ENCODE measurements at places on chromosomes 2 and 18.

GRCh38 chr2:105593221-105593967 is 151.3 kb upstream of the NCK2 start:
- no peak for DNase-seq

DNA sequence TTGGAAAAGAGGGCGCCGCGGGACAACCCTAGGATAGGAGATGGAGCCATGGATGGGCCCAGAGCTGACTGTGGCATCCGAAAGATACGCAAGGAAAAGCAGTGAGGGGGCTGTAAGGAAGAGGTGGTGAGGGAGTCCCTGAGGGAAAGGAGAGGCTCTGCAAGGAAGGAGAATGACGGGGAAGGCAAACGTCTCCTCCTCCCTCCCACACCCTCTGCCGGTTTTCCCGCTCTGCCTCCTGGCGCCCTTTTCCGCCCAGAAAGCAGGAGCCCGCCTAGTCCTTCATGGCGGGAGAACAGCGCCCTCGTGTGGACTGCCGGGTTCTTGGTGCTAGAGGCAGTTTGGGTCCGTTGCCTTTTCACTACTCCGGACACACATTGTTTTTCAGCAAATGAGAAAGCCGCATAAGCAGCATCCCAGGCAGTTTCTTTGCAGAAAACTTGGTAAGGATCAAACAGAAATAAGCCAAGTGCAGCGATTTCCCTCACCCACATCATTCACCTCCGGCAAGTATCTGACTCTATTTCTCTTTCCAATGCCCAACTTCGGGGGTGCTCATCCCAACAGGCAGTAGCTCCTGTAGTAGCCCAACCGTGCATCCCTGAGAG is 200.4 kb downstream of the INO80D start:
- peak; percentile 10 for DNase-seq

DNA sequence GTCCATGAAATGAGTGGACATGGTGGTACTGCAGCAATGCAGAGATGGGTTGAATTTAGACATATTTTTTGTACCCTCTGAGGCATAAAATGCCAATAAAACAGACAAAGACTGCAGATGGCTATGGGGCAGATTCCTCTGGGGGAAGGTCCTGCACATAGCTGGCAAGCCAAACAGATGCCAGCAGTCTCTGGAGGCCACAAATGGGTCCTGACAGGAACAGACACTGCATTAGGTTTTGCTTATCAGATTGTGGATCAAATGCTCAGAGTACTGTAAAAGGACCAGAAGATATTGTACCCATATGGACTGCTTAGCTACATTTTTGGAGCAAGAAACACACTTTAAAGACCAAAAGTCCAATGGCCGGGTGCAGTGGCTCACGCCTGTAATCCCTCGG is 40.9 kb upstream of the ORC2 start:
- no peak for DNase-seq

GRCh38 chr18:66325251-66325650 is 278.6 kb downstream of the CDH19 start:
- DNase-seq = no peak

- DNase-seq = no peak
These were observed 84.3 kb downstream of the RPRM start for GRCh38 chr2:153394247-153394646.

DNA sequence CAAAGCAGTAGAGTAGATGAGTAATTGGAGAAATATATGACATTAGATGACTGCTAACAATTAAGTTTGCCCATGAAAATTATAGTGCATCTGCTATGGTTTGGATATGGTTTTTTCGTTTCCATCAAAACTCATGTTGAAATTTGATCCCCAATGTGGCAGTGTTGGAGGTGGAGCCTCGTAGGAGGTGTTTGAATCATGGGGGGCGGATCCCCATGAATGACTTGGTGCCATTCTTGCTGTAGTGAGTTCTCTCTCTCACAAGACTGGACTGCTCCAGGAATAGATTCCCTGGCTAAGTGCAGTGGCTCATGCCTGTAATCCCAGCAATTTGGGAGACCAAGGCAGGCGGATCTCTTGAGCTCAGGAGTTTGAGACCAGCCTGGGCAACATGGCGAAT is 9.7 kb upstream of the CUL3 start:
- no peak for DNase-seq

DNA sequence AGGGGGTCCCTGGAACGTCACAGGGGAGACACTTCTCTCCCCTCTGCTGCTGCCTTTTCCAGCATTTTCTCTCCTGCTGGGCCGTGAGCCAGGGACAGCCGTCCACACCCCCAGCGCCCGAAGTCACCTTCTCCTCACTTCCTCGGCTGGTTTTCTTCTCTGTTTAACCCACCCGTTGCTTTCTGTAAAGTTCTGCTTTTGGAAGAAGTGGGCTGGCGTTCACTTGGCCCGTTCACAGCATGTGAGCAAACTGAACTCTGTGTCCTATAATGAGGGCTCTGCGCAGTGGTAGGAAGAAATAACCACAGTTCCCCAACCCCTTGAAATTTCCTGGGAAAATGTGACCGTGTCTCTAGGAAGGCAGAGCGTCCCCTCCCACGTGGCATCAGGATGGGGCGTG is 187.0 kb upstream of the HDAC4 start:
- no peak for DNase-seq

DNA sequence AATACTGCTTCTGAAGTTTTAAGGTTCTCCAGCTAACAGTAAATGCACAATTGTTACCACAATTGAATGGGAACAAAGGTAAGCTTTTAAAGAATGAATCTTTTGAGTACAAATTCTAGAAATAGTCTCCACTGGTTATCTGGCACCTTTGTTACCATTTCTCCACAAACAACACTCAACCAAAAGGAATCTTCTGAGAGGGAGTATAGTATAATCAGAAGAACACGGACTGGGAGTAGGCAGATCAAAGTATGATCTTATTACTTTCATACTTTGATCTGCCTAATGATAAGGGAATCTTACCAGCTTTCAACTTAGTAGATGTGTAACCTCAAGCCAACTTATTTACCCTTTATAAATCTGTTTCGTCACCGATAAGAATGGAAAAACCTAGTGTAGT is 1.4 kb downstream of the CEP76 start:
- no peak for DNase-seq

- DNase-seq = no peak
These were observed 206.9 kb downstream of the FBXO15 start for GRCh38 chr18:73940721-73941120.

DNA sequence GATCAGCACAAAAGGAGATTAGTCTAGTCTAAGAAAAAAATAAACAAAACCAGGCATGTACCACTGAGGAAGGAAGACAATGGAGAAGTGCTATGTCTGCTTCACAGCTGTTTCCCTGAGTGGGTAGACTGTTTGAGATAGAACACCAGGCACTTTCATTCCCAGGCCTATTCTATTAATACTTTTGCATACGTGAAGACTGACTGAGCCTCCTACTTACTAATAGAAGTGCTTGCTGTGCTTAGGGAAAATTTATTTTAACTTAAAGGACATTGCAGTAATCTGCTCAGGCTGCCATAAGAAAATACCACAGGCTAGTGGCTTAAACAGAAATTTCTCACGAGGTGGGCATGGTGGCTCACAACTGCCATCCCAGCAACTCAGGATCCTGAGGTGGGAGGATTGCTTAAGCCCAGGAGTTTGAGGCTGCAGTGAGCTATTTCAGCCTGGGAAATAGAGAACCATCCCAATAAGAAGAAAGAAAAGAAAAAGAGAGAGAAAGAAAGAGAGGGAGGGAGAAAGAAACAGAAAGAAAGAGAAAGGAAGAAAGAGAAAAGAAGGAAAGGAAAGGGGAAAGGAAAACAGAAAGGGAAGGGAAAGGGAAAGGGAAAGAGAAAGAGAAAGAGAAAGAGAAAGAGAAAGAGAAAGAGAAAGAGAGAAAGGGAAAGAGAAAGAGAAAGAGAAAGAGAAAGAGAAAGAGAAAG is 33.0 kb downstream of the CMPK2 start:
- DNase-seq = no peak

- DNase-seq = no peak
These were observed 166.7 kb downstream of the MEIS1 start for GRCh38 chr2:66601624-66602023.

DNA sequence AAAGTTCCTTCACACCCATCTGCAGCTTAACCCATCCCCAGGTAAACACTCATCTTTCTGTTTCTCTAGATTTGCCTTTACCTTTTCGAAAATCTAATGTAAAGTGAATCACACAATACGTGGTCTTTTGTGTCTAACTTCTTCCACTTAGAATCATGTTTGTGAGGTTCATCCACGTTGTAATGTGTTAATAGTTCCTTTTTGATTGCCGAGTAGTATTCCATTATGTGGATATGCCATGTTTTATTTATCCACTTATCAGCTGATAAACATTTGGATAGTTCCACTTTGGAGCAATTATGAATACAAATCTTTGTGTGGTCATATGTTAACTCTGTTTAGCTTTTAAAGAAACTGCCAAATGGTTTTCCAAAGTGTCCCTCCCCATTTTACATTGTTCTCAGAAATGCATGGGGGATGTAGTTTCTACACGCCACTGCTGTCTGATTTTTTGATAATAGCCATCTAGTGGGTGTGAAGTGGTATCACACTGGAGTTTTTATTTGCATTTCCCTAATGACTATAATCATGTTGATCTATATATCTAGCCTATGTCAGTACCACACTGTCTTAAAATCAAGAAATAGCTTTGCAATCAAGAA is 22.3 kb downstream of the PECR start:
- DNase-seq = no peak

GRCh38 chr2:205686056-205686782 is 3.9 kb downstream of the NRP2 start:
- DNase-seq = no peak

- DNase-seq = no peak
These were observed 44.4 kb upstream of the NRP2 start for GRCh38 chr2:205637779-205638503.

- DNase-seq = no peak
These were observed 7.4 kb upstream of the RMC1 start for GRCh38 chr18:23495723-23496440.

DNA sequence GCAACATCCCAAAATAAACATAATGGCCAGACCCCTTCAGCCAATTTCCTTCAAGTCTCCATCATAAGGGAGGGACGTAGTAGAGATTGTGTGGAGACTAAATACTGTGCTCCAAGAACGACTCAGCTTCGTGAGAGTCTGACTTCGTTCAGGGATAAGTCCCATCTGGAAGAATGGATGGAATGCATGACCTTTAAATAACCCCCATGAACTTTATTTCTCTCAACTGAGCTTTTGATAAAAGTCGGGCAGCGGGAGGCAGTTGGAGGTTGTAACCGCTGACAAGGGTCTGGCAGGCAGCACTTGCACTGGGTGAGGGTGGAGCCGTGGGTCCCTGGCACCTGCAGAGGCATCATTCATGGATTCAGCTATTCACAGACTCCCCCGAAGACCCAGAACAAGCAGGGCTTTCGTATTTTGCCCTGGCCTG is 115.9 kb downstream of the ZFP36L2 start:
- DNase-seq = no peak

- DNase-seq = no peak
These were observed 106.0 kb upstream of the RAB12 start for GRCh38 chr18:8503248-8503647.

GRCh38 chr18:35971661-35972196 is 750 bp upstream of the RMP24 start:
- no peak for DNase-seq

DNA sequence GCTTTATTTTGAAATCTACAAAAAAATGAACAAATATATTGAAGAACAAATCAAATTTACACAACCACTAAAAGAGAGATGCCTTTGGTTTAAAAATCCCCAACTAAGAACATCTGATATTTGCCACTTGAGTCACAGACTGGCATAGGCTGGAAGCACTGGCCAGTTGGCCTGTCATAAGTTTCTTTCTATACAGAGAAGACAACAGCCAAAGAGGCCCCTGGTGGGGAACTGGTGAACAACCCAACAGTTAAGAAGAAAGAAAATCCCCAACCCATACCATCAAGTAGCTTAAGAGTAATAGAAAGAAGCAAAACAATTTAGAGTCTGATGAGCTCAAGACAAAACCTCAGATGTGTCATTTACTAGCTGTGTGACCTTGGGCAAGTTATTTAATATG is 45.5 kb downstream of the OSR1 start:
- DNase-seq = no peak

- no peak for DNase-seq
These were observed 9.8 kb upstream of the DNAJC27 start for GRCh38 chr2:24981411-24982136.

DNA sequence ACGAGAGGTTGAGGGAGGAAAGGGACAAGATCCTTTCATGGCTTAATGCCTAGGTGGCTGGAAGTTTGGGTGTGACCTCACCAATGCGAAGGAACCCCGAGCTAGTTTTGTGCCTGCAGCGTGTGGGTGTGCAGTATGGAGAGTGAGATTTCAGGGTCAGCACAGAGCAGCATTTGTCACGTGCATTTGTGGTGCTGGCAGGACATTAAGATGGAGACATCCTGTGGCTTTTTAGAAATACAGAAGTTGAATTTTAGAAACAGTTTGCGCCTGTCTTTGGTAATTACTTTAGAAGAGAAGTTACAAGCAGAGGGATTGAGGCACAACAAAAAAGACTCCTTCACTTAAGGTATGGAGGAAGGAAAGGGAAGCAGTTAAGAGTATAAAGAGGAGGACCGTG is 258.2 kb upstream of the THUMPD2 start:
- DNase-seq = no peak

GRCh38 chr2:6493266-6493665 is 372.4 kb downstream of the CMPK2 start:
- no peak for DNase-seq

DNA sequence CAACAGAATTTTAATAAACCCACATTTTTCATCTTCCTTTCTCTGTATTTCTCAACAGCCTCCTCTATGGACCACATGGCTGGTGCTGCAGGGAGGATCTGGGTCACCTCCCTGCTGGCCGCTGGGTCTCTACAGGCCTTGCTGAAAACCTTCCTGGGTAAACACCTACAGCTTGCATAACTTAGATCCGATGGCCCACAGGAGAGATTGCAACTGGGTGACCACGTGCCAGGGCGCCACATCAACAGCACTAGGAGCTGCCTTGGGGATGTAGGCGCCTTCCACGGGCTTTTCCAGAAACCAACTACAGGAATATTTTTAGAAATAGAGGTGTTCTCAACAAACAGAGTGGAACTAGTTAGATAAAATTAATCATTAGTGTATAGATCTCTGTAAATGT is 19.4 kb downstream of the TMEM18 start:
- DNase-seq = no peak

GRCh38 chr2:216920937-216921456 is 61.1 kb upstream of the TNP1 start:
- no peak for DNase-seq

- no peak for DNase-seq
These were observed 47.0 kb downstream of the ARMC9 start for GRCh38 chr2:231245249-231246094.

- no peak for DNase-seq
These were observed 57.4 kb upstream of the GLI2 start for GRCh38 chr2:120678251-120678650.

DNA sequence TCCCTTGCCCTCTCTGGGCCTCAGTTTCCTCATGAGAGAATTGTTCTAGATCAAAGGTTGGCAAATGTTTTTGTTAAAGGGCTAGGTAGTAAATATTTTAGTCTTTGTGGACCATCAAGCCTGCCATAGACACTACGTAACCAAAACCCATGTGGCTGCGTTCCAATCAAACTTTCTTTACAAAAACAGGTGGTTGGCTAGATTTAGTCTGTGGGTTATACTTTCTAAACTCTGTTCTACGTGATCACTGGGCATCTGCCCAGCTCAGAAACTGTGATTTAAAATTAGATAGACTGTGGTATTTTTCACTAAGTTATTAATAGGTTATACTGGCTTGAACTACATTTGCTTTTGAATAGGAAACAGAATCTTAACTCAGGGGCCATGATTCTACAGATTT is 149.8 kb upstream of the DCC start:
- DNase-seq = no peak

- no peak for DNase-seq
These were observed 244.5 kb upstream of the ID2 start for GRCh38 chr2:8437228-8437948.

Measured in CD8-positive, alpha-beta memory T cell (primary cell).